ENCODE measurements at places on chromosomes 5 and 9. TPM values are rescaled to one million over a fixed set of nuclear protein-coding genes. Genes with fewer than 3 reads are reported as not detected.

ZNF346 gene
- total RNA-seq, result 36.1 TPM

AGXT2 gene
- total RNA-seq, result not detected

HACD4 gene
- total RNA-seq, result 1.5 TPM

TMEM252 gene
- not detected for total RNA-seq

MLANA gene
- not detected for total RNA-seq

SLC1A3 gene
- 562 TPM for total RNA-seq

FOXD4L3 gene
- total RNA-seq, result not detected

QRFP gene
- not detected for total RNA-seq

SUSD3 gene
- total RNA-seq, result 0.45 TPM

MVB12B gene
- total RNA-seq, result 41.7 TPM

HNRNPK gene
- 553 TPM for total RNA-seq

NR5A1 gene
- not detected for total RNA-seq

SIL1 gene
- 15.2 TPM for total RNA-seq

COL15A1 gene
- total RNA-seq, result 23.2 TPM

RANBP17 gene
- total RNA-seq, result 145 TPM
